ENCODE measurements at places on chromosomes 16 and 17.

GRCh38 chr17:63675607-63676546 lies 24.0 kb downstream of the LIMD2 start:
- no peak for DNase-seq

GRCh38 chr17:67511012-67511411 lies 133.9 kb downstream of the PITPNC1 start:
- DNase-seq, result no peak

GRCh38 chr16:1959269-1960039 lies at the start of gene NDUFB10:
Gene NDUFB10, plus strand, starts transcription at chr16:1959538. Its CDS starts 87 bp downstream, at chr16:1959625.
- peak; percentile 96 for DNase-seq

DNA sequence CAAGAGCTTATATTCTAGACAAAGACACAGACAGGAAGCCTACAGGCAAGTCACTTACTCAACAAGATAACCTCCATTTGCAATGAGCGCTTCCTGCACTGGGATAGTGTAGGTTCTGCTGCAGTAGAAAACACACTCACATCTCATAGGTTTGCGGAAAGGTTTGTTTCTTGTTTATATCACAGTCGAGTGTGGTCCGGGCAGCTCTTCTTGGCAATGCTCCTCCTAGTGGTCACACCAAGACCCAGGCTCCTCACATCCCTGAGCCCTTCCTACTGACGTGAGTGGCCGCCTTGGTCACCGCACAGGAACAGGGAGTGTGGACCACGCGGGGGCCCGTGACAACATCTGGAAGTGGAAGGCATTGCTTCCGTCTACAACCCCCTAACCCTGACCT lies 48.0 kb upstream of the RBFOX3 start:
- DNase-seq, result no peak

GRCh38 chr17:28466521-28467048 lies 6.9 kb upstream of the SLC13A2 start:
- no peak for DNase-seq

DNA sequence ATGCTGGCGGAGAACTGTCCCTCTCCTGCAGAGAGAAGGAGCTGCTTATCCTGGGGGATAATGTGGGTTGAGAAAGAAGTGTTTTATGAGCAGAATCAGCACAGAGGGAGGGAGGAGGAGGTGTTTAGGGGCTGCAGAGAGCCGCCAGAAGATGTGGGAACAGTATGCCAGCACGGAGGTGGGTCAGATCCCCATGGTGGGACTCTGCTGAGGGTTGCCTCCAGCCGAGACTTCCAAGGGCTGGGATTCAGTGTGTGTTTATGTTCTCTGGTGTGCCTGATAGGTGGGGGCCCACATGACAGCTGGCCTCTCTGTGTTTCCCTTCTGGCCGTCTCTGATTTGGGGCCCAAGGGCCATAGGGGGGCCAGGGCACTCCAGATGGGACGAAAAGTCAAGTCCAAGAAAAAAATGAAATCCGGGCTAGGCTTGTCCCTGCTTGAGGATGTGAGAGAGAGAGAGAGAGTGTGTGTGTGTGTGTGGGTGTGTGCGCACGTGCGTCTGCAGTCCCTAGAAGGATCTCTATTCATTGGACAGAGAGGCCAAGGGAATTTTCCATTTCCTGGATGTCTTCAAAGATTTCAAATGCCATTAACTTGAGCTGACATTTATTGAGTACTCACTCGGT lies 21.6 kb downstream of the PRKCB start:
- DNase-seq, result no peak

DNA sequence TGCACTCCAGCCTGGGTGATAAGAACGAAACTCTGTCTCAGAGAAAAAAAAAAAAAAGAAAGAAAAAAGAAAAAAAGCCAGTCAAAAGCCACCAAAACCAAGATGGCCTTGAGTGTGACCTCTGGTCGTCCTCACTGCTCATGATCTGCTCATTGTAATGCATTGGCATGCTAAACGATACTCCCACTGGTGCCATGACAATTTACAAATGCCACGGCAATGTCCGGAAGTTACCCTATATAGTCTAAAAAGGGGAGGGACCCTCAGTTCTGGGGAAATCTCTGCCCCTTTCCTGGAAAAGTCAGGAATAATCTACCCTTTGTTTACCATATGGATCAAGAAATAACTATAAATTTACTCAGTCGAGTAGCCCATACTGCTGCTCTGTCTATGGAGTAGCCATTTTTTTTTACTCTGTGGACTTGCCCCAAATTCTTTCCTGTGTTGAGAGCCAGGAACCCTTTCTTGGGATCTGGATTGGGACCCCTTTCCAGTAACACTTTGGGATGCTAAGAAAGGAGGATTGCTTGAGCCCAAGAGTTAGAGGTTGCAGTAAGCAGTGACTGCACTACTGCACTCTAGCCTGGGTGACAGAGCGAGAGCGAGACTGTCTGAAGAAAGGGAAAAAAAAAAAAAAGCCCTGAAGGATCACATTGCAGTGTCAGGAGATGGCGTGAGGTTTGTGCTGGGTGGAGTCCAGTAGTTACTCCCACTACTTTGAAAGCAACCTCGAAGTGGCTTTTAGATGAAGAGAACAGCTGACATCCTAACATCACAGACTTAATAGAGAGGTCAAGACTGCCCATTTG lies 3.7 kb upstream of the TMEM231 start:
- DNase-seq, result no peak

GRCh38 chr17:81951785-81952684 lies 5.0 kb upstream of the MYADML2 start:
- no peak for DNase-seq

DNA sequence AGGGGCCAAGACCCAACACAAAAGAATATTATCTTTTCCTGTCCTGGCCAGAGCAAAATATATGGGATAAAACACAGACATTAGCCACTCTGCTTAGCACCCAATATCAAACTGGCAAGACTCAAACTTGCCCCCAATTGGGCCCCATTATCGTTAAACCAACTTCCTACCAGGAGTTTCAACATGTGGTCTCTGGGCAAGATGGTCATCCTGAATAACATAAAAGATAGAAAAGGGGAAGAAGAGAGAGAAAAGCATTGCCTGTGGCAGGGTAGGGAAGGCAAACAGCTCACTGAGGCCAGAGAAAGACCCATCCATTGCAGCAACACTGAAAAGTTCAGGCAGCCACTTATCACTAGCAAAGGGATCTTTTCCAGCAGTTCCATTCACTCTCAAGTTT lies 502.1 kb downstream of the KIF2B start:
- DNase-seq, result no peak

GRCh38 chr16:81616321-81617020 lies 162.6 kb upstream of the PLCG2 start:
- peak; percentile 72 for DNase-seq

DNA sequence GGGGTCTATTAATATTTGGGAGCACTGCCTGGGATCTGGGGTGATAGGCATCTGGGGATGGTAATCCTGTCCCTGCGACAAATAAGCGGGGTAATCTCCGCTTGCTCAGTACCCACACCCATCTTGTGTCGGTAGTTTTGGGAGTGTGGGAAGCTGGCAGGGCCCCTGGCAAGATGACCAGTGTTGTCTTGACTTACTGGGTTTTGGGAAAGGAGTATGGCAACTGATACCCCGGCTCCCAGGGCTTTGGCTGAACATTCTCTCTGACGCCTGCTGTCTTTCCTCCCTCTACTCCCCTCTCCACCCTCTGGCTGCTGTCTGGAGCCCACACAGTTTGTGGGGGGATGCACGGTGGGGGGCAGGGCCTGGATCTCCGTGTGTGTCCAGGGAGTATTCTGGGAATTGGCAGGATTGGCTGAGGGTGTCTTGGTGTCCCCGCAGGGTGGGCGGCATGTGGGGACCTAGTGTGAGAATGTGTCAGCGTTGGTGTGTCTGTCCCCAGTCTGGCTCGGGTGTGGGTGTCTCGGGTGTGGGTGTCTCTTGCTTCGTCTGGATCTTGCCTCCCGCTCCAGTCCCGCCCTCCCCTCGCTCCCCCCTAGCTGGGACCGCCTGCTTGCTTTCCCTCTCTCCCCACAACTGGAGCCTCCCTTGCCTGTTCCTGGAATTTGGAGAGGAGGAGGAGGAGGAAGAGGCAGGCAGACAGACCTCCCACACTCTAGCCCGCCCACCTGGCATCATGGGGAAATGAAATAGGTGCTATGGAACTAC lies 12.0 kb downstream of the RARA start:
- peak; percentile 71 for DNase-seq

- no peak for DNase-seq
Observed at GRCh38 chr17:80491478-80492342, 15.3 kb upstream of the NPTX1 start.

DNA sequence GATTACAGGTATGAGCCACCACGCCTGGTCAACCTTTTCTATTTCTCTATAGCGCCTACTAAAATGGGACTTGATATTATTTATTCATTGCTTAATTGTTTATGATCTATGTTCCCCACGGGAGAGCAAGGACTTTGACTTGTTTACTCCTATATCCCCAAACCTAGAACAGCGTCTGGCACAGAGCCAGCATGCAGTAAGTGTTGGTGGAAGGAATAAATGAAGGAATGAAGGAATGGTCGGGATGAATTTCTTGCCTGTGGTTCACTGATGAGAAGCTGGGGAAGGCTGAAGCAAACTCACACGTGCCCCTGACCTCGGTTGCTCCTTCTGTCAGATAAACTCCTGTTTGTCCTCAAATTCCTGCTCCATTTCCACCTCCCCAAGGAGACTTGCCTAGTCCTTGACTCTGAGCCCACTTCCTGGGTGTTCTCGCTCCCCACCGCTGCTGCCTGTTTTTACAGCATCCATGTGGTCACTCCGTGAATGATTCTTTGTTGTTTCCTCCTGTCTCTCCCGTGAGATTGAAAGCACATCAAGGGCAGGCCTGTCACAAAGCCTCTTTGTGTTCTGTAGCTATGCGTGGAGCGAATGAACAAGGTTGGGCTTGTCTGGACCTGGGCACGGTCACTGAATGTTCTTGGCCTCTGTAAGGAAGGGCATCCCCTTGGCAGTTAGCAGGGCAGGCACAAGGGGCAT lies 17.3 kb downstream of the C17orf100 start:
- DNase-seq, result no peak

- DNase-seq, result no peak
Observed at GRCh38 chr16:55559233-55559632, 7.3 kb upstream of the CAPNS2 start.

GRCh38 chr16:19490619-19491018 lies 31.3 kb downstream of the GDE1 start:
- no peak for DNase-seq

GRCh38 chr17:73278465-73279453 lies 17.1 kb upstream of the CPSF4L start:
- no peak for DNase-seq

GRCh38 chr17:6347776-6348175 lies 87.1 kb downstream of the AIPL1 start:
- DNase-seq, result no peak

GRCh38 chr16:10250137-10250828 lies 68.1 kb upstream of the GRIN2A start:
- no peak for DNase-seq

GRCh38 chr17:19812407-19812806 lies 55.3 kb downstream of the ULK2 start:
- DNase-seq, result peak; percentile 27

- DNase-seq, result no peak
Observed at GRCh38 chr17:48589831-48590606, at the start of gene HOXB3. Gene HOXB3, minus strand, starts transcription at chr17:48590241. Its CDS starts 37,767 bp downstream, at chr17:48552474.

- no peak for DNase-seq
Observed at GRCh38 chr17:4150096-4150495, 7.1 kb downstream of the CYB5D2 start.

GRCh38 chr17:42920922-42921321 lies 20.3 kb downstream of the G6PC1 start:
- DNase-seq, result no peak

DNA sequence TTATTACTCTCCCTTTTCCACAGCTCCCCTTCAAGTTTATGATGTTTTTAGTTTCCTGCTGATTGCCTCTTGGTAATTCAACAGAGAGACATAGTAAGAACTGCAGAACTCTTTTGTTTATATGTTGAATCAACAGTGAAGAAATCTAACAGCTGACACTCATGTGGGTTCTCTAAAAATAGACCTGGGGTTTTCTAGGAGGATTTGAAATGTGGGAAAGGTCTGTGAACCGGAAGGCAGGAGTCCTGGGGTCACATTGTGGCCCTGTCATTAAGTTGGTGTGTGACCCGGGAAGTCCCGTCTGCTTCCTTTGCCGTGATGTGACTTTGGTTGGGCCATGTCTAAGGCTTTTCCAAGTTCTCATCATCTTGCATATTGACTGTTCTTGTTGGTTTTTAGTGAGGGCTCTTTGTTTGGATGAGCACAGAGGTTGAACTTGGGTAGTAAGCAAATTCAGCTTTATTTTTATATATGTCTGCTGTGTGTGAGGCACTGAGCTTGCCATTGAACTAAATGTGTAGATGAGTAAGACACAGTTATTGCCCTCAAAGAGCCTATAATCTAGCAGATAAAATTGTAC lies 48.5 kb upstream of the HS3ST3A1 start:
- no peak for DNase-seq

GRCh38 chr17:73291260-73291801 lies 20.5 kb downstream of the CDC42EP4 start:
- no peak for DNase-seq

GRCh38 chr16:27235055-27235937 lies 32.0 kb downstream of the KDM8 start:
- DNase-seq, result peak; percentile 90

Measured in activated T-cell treated with anti-CD3 and anti-CD28 coated beads, Interleukin-2, amount 50 U/mL, for 1 hour (primary cell).